Activated effector memory CD4-positive, alpha-beta T cell treated with Interleukin-2 at 50 U/mL for 16 hours (primary cell): ENCODE measurements at places on chromosomes 2 and 18.

GRCh38 chr18:22176420-22177326 lies 7.3 kb downstream of the GATA6 start:
- DNase-seq, result no peak

DNA sequence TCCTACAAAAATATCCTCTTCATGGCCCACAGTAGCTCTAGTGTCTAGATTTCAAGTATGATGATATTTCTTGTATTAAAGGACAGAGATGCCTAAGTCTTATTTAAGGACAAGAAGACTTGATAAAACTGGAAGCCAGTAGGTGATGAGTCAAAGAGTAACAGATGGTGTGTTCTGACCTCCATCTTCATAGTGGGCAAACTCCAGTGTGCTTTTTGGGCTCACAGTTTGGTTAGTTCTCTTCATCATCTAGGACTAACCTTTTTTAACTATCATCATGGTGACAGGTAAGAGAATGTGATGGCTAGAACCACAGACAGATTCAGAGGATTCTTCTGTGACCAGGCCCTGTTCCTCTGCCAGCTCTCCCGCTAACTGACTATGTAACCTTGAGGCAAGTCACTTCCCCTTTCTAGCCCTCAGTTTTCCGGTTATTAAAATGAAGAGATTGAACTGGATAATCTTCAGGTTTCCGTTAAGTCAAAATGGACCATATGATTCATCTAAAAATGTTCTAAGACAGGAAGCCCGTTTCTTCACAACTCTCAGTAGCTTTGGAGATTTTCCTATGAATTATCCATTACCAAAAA lies 140.3 kb upstream of the RASGRP3 start:
- DNase-seq, result no peak

GRCh38 chr2:201971531-201972228 lies 62.0 kb upstream of the FZD7 start:
- DNase-seq, result no peak

GRCh38 chr2:63614983-63615945 lies 26.5 kb downstream of the MDH1 start:
- DNase-seq, result no peak

GRCh38 chr2:134136731-134137130 lies 117.1 kb upstream of the MGAT5 start:
- no peak for DNase-seq

- DNase-seq, result no peak
These were observed 18.1 kb downstream of the TPRKB start for GRCh38 chr2:73718851-73719621.

- DNase-seq, result no peak
These were observed 4.4 kb upstream of the CAB39 start for GRCh38 chr2:230708204-230708603.

- DNase-seq, result no peak
These were observed 359.8 kb downstream of the CDH7 start for GRCh38 chr18:66110607-66111006.

DNA sequence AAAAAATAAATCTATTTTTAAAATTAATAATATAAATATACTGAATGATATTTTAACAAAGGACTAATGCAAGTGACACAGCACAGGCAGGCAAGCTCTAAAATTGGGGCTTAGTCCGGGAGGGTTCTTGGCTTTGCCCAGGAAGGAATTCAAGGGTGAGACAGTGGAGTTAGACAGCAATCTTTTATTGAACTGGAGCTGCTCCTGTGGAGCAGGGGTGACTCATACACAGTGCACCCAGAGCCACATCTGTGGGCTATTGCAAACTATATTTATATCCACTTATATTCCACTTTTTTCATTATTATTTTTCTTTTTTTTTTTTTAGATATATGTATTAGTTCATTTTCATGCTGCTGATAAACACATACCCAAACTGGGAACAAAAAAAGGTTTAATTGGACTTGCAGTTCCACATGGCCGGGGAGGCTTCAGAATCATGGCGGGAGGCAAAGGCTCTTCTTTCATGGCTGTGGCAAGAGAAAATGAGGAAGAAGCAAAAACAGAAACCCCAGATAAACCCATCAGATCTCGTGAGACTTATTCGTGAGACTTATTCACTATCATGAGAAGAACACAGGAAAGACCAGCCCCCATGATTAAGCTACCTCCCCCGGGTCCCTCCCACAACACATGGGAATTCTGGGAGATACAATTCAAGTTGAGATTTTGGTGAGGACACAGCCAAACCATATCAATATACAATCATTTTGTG lies 437.1 kb downstream of the BCL11A start:
- DNase-seq, result no peak

DNA sequence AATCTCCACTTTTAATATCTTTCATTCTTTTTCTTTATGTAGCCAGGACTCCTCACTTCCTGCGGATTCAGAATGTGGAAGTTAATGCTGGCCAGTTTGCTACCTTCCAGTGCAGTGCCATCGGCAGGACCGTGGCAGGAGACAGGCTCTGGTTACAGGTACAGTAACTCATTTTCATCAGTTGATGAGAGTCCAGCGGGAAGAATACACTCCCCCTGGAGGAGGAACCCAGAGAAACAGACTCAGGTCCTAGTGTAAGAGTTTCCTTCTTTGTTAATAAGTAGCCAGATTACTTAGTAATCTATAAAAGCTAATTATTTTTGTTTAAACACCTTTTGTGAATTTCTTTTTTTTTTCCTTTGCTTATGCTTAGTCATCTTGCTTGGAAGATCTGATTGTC lies 359.4 kb downstream of the PTPRM start:
- DNase-seq, result no peak

GRCh38 chr2:231238689-231239088 lies 40.3 kb downstream of the ARMC9 start:
- no peak for DNase-seq

DNA sequence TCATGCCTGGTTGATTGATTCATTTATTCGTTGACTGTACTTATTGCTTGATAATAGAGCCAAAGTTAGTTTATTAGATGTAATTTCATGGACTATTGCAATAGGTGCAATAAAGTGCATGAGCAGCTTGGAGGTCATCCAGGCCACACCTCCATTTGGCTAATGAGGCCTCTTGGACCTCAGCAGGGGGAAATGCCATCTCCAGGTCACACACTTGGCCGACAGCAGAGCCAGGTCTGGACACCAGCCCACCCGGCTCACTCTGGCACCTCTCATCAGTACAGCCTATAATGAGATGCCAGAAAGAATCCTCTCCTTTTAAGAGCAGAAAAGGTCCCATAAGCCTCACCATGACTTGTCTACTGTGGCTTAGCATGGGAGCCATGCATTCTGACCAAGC lies 71.2 kb upstream of the AFF3 start:
- DNase-seq, result no peak

GRCh38 chr2:79005216-79005615 lies 20.3 kb upstream of the REG3G start:
- no peak for DNase-seq

- peak; percentile 4 for DNase-seq
These were observed 125.3 kb downstream of the TMEM131 start for GRCh38 chr2:97870396-97870843.

- no peak for DNase-seq
These were observed 130.7 kb upstream of the TPO start for GRCh38 chr2:1282552-1282951.
